ENCODE measurements at places on chromosomes 11 and 22.

GRCh38 chr11:76167590-76167989 lies 38.7 kb downstream of the WNT11 start:
- DNase-seq, result no peak

GRCh38 chr11:19845626-19846025 lies 133.0 kb downstream of the NAV2 start:
- no peak for DNase-seq

DNA sequence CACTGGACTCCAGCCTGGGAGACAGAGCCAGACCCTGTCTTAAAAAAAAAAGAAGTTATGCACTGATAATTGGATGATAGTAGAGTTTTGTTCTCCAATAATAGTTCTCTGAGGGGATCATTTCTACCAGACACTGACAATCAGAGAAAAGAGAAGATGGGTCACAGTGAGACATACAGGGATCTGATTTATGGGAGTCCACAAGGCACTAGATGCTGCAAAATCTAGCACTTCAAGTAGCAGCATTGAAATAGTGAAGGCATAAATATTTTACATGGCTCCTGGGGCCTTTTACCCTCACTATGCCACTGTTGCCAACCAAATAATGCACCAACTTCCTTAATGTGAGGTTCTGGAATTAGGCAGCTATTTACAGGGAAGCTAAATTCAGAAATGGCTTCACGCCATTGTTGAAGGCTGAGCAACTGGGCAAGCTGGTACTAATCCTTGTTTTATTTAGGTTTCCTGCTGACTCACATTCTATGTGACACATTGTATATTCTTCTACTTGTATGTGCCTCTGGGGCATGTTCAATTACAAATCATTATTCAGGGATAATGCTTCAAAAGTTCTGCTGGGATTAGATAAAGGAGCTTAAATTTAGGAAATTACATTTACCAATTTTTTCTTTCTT lies 38.2 kb upstream of the ABTB2 start:
- DNase-seq, result no peak

GRCh38 chr11:12930850-12931249 lies 78.3 kb upstream of the RASSF10 start:
- DNase-seq, result no peak

- DNase-seq, result no peak
These were observed 41.2 kb downstream of the RRAS2 start for GRCh38 chr11:14317659-14318325.
